ENCODE measurements at places on chromosomes 7 and 10. TPM values are rescaled to one million over a fixed set of nuclear protein-coding genes. Genes with fewer than 3 reads are reported as not detected.

DNA sequence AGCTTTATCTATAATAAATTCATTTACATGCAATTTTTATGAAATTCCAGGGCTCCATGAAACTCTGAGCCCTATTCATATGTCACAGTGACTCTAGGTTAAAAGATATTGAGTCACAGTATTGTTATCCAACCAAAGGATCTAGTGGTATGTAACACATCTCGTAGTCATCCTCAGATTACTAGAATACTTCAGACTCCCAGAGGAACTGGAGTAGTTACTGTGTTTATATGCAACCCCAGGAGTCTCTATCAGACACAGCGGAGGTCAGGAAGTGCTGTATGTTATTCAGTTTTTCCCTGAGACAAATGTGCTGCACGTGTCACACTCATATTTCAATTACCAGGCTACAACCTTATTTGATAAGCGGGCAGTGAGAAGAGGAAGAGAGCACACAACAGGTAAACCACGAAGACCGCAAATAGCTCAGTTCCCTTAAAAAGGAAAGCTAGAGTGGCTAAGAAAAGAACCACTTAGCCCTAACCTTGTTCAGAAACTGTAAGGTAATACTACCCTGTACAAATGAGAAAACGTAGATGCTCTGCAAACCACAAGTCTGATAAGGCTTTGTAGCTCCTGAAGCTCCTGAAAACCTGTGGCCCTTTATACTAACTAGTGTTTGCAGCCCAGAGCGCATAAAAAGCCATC, 114.0 kb upstream of the CNTNAP2 start:
- H3K27me3 ChIP-seq, result no peaks in the 10 kb centered on the region
- no peaks in the 10 kb centered on the region for H3K4me1 ChIP-seq
- no peak overlapping the region for H3K27ac ChIP-seq

DNA sequence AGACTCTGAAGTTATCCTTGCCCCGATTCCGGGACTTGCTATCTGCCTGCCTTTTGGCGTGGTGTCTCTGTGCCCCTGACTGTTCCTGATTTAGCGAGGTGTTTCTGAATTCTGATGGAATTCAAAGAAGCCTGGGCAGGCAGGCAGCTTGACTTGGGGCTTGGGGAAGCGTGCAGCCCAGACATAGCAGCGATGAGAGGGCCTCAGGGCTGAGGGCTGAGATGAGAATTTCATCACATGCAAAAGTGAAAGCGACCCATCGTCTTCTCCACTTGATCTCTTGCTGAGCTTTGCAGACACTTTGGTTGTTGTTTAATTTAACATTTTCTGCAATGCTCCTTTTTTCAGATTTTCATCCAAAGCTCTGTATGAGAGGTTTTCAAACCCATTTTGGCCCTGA, 57.8 kb downstream of the TCF7L2 start:
- H3K36me3 ChIP-seq, result no peaks in the 10 kb centered on the region
- no peaks in the 10 kb centered on the region for H3K27me3 ChIP-seq
- H3K4me1 ChIP-seq, result peaks cover 17% of the 10 kb centered on the region
- H3K27ac ChIP-seq, result no peak overlapping the region
- no peak for DNase-seq
- no peak overlapping the region for H3K4me3 ChIP-seq

DNA sequence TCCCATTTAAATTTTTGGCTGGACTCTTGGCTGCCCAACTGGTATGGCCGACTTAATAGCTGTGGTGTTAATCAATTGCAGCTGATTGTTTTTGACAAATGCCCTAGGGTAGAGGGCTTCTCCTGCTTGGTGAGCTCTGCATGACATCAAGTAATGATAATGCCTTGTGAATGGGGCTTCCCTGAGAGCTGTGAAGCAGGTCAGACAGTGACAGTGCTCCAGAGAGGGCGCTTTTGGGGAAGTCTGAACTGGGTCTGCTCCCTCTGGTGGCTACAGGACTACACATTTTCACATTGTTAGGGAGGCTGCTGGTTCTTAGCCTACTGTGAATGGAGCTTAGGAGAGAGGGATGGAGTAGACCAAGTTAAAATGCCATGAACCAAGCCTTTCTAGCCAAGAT, 98.8 kb downstream of the SDK1 start:
- H3K4me1 ChIP-seq, result no peaks in the 10 kb centered on the region
- no peaks in the 10 kb centered on the region for H3K36me3 ChIP-seq
- no peak for DNase-seq

DNA sequence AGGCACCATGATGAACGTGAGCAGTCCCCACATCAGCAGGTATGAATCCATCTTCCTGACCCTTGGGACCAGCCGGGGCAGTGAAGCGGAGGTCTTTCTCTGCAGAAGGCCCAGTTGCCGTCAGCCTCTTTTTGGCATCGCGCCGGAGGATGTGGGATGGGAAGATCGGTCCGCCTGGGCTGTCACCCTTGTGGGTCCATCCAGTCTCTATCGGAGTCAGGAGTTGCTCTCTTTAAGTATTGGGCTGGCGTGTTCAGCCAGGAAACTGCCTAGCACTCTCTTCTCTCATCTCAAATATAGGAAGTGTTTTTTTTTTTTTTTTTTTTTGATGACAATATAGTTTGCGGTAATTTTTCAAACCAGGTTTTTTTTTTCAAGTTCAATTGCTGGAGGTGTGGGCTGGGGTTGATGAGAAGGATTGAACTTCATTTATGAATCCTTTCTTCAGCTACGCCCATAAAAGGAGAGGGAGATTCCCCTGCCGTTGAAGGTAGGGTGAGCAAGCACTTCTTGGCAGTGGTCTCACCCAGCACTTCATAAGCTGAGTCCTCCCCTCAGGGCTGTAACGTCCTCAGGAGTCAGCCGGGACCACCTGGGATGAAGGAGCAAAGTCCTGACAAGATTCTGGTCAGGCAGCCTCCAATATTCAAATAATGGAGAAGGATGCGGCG, at the start of gene IL2RA:
Gene IL2RA, minus strand, starts transcription at position 267 of the 671 bp plus-strand sequence. Its CDS starts 216 bp downstream, at position 51.
- no peak within 1 kb of the TSS for H3K27ac ChIP-seq
- no peaks in the 10 kb centered on the region for H3K27me3 ChIP-seq
- H3K36me3 ChIP-seq, result no peaks in the 10 kb centered on the region
- no peaks in the 10 kb centered on the region for H3K4me1 ChIP-seq
- H3K4me3 ChIP-seq, result no peak within 1 kb of the TSS

DNA sequence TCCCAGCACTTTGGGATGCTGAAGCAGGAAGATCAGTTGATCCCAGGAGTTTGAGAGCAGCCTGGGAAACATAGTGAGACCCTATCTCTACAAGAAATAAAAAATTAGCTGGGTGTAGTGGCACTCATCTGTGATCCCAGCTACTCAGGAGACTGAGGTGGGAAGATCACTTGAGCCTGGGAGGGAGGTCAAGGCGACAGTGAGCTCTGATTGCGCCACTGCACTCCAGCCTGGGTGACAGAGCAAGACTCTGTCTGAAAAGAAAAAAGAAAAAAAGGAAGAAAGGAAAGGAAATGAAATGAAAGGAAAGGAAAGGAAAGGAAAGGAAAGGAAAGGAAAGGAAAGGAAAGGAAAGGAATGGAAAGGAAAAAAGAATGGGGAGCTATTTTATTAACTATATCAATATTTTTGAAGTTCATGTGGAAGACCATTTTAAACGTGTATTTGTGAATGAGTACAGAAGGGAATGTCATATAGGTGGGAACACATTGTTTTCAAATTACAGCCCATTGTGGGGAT, 7.1 kb upstream of the IFIT2 start:
- no peak overlapping the region for H3K4me3 ChIP-seq
- no peak for DNase-seq
- H3K36me3 ChIP-seq, result no peaks in the 10 kb centered on the region
- peaks cover 5% of the 10 kb centered on the region for H3K4me1 ChIP-seq
- no peaks in the 10 kb centered on the region for H3K27me3 ChIP-seq
- H3K27ac ChIP-seq, result no peak overlapping the region

GRCh38 chr10:131644289-131644688, 256.5 kb upstream of the PPP2R2D start:
- no peaks in the 10 kb centered on the region for H3K36me3 ChIP-seq
- DNase-seq, result peak; percentile 26
- no peak overlapping the region for H3K27ac ChIP-seq
- peaks cover 3% of the 10 kb centered on the region for H3K4me1 ChIP-seq
- H3K4me3 ChIP-seq, result peak overlapping the region; percentile 20

DNA sequence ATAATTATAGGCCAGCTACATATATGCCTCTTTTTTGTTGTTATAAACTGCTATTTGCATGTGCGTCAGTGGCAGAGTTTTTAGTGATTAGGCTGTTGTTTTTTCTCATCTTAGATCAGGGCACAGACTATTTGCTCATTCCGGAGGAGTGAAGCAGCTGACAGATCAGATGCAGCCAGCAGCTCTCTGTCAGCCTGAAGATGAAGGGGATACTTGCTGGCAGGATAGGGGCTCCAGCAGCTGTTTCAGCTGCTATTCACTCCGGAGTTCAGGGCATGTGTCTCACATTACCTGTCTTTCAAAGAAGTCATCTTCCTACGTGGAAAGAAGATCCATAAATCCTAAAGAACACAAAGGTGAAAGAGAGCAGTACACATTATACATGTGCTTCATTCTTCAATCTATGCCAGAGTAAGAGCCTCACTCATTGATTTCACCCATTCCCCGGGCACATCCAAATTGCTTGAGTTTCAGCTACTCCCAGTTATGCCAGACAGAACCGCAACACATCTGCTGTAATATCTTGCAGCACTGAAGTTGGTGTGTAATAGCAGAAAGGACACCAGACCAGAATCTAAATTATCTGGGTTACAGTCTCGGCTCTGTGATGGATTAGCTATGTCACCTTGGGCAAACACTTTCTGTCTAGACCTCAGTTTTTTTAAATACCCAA, 182.8 kb upstream of the CHRM2 start:
- H3K4me3 ChIP-seq, result no peak overlapping the region
- no peaks in the 10 kb centered on the region for H3K4me1 ChIP-seq
- H3K36me3 ChIP-seq, result no peaks in the 10 kb centered on the region
- no peaks in the 10 kb centered on the region for H3K27me3 ChIP-seq

- no peak overlapping the region for H3K27ac ChIP-seq
- no peak for DNase-seq
- no peaks in the 10 kb centered on the region for H3K27me3 ChIP-seq
- no peak overlapping the region for H3K4me3 ChIP-seq
- no peaks in the 10 kb centered on the region for H3K36me3 ChIP-seq
- H3K4me1 ChIP-seq, result no peaks in the 10 kb centered on the region
Observed at GRCh38 chr10:44301781-44302355, 83.0 kb downstream of the CXCL12 start.

DNA sequence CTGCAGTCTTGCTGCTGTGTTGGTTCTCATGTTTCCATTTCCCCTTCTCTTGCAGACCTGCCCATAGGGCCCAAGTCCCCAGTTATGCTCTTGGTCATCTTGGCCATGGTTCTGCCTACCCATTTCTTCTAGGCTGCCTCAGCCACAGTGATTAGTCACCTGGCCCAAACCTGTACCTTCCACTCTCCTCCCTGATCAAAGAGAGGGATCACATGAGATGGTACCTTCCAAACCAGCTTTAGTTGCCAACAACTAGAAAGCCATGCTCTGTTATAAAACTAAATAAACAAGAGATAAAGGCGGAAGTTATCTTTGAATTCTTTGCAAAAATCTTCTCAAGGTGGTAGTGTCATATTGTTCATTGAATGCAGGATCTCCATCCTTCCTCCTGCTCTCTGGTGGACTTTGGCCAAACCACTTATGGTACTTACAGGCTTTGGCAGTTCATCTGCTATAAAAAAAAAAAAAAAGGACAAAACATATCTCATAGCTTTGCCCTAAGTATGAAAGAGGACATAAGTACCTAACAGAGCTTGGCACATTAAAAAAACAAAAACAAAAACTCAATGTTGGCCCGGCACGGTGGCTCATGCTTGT, 25.8 kb downstream of the TACC2 start:
- H3K27me3 ChIP-seq, result no peaks in the 10 kb centered on the region
- H3K4me1 ChIP-seq, result no peaks in the 10 kb centered on the region
- H3K27ac ChIP-seq, result no peak overlapping the region
- H3K36me3 ChIP-seq, result no peaks in the 10 kb centered on the region

DNA sequence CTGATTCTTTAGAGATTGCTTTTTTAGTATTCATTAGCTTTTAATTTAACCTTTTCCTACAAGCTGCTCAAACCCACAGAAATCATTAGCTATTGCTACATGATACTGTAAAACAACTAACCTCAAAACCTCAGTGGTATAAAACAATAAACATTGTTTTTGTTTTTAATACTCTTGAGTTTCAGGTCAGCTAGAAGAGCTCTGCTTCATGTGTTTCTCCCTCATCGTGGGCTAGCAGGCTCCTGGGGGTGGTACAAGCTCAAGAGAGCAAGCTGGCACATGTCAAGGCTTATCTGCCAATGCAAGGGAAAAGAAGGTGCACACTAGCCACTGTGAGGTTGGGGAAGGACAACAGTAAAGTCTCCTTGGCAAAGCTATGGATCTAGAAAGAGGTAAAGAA, 232.9 kb upstream of the PHF14 start:
- H3K36me3 ChIP-seq, result no peaks in the 10 kb centered on the region
- H3K4me1 ChIP-seq, result no peaks in the 10 kb centered on the region
- DNase-seq, result no peak
- H3K27me3 ChIP-seq, result no peaks in the 10 kb centered on the region
- H3K4me3 ChIP-seq, result no peak overlapping the region

GRCh38 chr10:34969171-34969570, 121.0 kb downstream of the CUL2 start:
- no peaks in the 10 kb centered on the region for H3K36me3 ChIP-seq
- DNase-seq, result no peak
- H3K27ac ChIP-seq, result no peak overlapping the region
- H3K27me3 ChIP-seq, result no peaks in the 10 kb centered on the region
- H3K4me1 ChIP-seq, result peaks cover 10% of the 10 kb centered on the region

- H3K27ac ChIP-seq, result no peak overlapping the region
- H3K36me3 ChIP-seq, result no peaks in the 10 kb centered on the region
- H3K27me3 ChIP-seq, result no peaks in the 10 kb centered on the region
- H3K4me1 ChIP-seq, result no peaks in the 10 kb centered on the region
Observed at GRCh38 chr10:105207476-105207995, 566.4 kb downstream of the SORCS3 start.

- peak overlapping the region; percentile 53 for H3K4me3 ChIP-seq
- peaks cover 20% of the 10 kb centered on the region for H3K4me1 ChIP-seq
- H3K27me3 ChIP-seq, result no peaks in the 10 kb centered on the region
- H3K36me3 ChIP-seq, result no peaks in the 10 kb centered on the region
Observed at GRCh38 chr10:114405011-114405350, 679 bp upstream of the AFAP1L2 start.

- H3K27ac ChIP-seq, result no peak overlapping the region
- no peak for DNase-seq
Observed at GRCh38 chr10:5596611-5597341, 69.6 kb downstream of the ASB13 start.

LAMB1 gene
- 42.0 TPM for total RNA-seq

FAM241B gene
- total RNA-seq, result 11.6 TPM

KIAA1549 gene
- 8.0 TPM for total RNA-seq

OR2A12 gene
- total RNA-seq, result 0.06 TPM

PITX3 gene
- total RNA-seq, result 0.55 TPM

CHST15 gene
- 11.5 TPM for total RNA-seq

WNT16 gene
- 0.12 TPM for total RNA-seq

NKX2-3 gene
- 0.24 TPM for total RNA-seq

CPED1 gene
- 13.1 TPM for total RNA-seq

ANKRD1 gene
- 0.19 TPM for total RNA-seq
